NCI-H2029 treated with DMSO at 0.1 percent for 48 hours (cell line): ENCODE measurements at places on chromosomes 12 and 14.
A peak's percentile ranks its signal among the peaks of the same experiment; 100 is the strongest.

- no peak for DNase-seq
Measured at GRCh38 chr12:89731089-89731488, 22.5 kb upstream of the ATP2B1 start.

DNA sequence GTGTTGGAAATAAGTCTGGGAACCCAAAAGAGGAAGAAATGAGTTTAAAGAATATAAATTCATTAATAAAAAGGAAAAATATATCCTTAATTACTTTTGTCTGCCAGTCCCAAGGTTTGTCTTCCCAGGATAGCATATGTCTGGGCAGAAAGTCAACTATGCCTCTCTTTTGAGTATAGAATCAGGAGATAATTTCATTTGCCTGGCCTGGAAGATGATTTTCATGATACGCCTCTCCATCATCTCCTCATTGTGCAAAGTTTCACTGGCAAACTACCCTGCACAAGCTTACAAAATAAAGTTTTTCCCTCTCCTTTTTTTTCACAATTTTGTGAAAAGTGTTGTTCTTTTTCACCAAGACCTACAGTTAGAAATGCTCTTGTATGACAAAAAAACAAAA lies 340.8 kb downstream of the EGLN3 start:
- no peak for DNase-seq

GRCh38 chr14:104443391-104444158 lies 136.0 kb upstream of the C14orf180 start:
- no peak for DNase-seq

- DNase-seq, result no peak
Measured at GRCh38 chr12:56626701-56627100, 3.4 kb downstream of the BAZ2A start.

DNA sequence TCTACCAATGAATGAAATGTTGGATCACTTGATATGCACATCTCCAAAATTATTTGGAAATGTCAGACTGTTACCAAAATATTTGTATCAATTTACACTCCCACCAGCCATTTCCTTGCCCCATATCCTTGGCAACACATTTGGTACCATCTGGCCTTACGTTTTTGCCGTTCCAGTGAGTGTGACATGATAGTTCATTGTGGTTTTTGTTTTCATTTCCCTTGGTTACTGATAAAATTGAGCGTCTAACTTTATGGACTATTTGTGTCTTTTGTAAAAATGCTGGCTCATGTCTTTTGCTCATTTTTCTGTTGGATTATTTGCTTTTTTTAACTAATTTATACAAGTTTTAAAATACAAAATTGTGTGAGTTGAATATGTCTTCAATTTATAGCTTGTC lies 11.0 kb downstream of the KLHDC1 start:
- DNase-seq, result no peak

- DNase-seq, result no peak
Measured at GRCh38 chr14:103629503-103630121, 601 bp downstream of the KLC1 start.

GRCh38 chr14:89491711-89492381 lies 74.8 kb upstream of the FOXN3 start:
- DNase-seq, result no peak

DNA sequence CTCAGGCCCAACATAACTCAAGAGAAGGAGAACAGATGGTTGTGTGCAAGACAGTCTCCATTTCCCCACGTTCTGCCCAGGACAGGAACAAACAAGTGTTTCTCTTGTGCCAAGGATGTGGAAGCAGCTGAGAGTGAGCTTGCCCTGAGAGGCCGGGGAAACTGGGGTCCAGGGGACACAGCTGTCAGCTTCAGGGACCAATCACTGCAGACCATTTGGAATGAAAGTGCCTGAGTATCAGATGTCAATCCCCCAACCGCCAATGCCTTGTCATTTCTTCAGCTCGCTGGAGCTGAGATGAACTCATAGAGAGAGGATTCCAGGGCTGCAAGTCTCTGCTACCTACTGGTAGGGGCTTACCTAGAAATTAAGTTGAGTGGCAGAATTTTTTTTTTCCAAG lies 71.9 kb upstream of the METAP2 start:
- no peak for DNase-seq

DNA sequence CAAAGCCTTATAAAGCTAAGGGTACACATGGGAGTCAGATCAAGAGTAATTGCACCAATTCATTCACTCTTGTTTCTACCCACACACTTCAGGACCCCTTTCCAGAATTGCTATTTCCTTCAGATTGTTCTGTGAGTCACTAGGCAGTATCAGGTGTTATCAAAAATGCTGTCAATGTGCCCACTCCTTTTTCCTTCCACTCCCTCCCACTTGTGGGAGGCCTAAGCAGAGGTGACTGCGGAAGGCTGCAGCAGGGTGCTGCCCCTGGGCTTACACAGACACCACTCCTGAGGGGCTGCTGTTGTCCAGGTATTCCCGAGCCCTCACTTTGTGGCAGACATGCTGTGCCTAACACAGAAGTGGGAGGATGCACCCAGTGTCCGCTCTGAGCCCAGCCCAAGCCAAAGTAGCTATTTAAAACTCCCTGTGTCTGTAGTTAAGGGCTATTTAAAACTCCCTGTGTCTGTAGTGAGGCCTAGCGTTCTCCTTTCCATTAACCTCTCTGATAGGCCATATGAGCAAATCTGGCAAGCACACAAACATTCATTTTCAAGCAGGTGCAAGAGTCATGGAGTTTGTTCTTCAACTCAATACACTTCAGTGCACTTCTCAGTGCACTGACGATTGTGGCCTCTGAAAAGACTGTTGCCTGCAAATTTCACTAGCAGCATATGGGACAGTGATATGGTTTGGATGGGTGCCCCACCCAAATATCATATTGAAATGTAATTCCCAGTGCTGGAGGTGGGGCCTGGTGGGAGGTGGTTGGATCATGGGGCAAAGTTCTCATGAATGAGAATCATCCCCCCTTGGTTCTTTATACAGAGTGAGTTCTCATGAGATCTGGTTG lies 117.8 kb downstream of the PHLDA1 start:
- no peak for DNase-seq

- no peak for DNase-seq
Measured at GRCh38 chr12:133106253-133106652, 23.8 kb downstream of the ZNF891 start.

- DNase-seq, result no peak
Measured at GRCh38 chr12:83919081-83919480, 993.5 kb downstream of the SLC6A15 start.

DNA sequence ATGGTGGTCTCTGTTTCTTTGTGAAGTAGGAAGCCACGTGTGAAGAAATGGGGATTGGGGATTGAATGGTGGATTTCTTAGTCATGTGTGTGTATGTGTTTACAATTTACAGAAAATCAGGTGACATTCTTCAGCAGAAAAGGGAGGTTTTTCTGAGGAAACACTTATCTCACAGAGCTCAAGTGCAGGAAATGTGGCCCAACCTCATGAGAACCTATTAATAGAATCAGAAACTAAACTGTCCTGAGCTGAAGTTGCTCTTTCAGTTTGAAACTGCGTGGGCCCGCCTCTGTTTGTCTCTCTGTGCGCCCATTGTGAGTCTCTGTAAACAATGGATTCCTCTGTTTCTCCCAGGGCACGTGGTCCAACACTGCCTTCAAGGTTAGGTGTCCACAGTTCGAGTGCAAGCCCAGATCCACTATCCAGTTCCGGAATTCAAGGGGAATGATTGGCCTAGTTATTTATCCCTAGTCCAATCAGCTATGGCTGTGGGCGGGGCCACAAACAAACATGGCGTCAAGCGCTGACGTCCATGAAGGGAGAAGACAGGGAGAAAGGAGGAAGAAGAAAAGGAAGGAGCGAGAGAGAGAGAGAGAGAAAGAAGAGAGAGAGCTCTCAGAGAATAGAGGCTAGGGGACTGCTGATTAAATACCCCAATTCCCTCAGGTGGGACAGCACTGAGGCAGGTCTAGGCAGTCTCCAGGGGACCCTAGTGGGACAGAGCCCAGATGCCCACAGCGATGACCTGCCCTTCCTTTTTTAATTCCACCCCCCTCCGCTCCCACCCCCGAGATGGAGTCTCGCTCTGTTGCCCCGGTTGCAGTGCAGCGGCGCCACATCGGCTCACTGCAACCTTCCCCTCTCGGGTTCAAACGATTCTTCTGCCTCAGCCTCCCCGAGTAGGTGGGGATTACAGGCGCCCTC lies 31.4 kb upstream of the C12orf76 start:
- DNase-seq, result peak; percentile 93

DNA sequence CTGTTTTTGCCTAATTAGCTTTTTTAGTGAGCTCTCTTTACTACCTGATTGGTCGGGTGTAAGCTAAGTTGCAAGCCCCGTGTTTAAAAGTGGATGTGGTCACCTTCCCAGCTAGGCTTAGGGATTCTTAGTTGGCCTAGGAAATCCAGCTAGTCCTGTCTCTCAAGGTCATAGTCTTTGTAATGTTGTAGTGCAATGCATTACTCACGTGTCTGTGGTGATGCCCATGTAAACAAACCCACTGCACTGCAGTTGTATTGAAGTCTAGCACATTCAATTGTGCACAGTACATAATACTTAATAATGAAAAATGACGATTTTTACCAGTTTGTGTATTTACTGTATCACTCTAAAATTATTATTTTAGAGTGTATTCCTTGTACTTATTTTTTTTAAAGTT lies 335.5 kb downstream of the NUAK1 start:
- DNase-seq, result no peak
